Stimulated activated memory B cell treated with anti-CD40 and anti-IgM and Interleukin-4, amounts not matched to agents 10 μg/mL and 1 μg/mL and 100 μg/mL, for 72 hours (primary cell): ENCODE measurements at places on chromosomes 1 and 21.

DNA sequence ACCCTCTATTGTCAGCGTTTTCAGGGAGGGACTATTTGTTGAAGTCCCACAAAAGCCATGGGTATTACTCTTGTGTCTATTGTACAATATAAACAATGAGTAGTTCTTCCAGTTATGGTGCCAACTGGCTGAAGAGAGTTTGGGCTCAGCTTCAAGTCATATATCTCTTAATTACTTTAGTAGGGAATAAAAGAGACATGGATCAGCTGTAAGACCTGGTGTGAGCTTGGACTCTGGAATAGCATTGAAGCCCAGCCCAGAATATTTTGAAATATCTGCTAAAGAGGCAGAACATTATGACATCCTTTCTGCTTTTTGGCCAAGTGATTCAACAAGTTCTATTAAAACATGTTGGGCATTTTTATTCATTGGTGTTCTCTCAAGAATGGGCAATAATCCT lies 224.9 kb downstream of the BACH1 start:
- peaks cover 37% of the 10 kb centered on the region for H3K36me3 ChIP-seq
- H3K27me3 ChIP-seq: no peaks in the 10 kb centered on the region
- no peaks in the 10 kb centered on the region for H3K4me1 ChIP-seq
- no peak for ATAC-seq
- H3K4me3 ChIP-seq: no peak overlapping the region

DNA sequence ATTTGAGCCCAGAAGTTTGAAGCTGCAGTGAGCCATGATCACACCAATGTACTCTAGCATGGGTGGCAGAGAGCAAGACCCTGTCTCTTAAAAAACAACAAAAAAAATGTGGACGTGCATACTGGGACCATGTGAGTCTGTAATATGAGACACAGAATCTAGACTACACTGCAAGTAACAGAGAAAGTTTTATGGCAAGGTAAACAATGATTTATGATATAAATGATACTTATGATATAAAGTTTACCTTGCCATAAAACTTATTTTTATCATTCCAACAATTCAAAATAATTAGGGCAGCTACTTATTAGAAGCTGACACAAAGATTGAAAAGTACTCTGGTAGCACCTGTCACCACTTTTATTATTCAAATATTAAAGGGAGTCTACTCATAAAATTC lies 34.7 kb downstream of the WDR26 start:
- no peak overlapping the region for H3K27ac ChIP-seq
- ATAC-seq: no peak
- H3K4me1 ChIP-seq: no peaks in the 10 kb centered on the region
- H3K4me3 ChIP-seq: no peak overlapping the region
- no peaks in the 10 kb centered on the region for H3K27me3 ChIP-seq

DNA sequence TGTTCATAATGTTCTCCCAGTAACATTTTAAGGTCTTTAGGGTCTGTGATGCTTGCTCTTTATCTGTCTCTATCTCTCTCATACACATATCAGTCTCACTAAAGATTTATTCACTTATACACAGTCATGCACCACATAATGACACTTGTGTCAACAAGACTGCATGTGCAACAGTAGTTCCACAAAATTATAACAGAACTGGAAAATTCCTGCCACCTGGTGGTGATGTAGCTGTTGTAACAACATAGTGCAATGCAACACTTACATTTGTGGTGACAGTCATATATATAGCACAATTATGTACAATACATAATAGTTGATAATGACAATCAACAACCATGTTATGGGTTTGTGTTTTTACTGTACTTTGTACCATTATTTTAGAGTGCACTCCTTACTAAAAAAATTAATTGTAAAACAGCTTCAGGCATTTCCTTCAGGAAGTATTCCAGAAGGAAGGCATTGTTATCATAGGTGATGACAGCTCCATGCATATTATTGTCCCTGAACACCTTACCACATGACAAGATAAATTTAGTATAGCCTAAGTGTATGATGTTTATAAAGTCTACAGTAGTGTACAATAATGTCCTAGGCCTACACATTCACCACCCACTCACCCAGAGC lies 8.1 kb downstream of the TDRD5 start:
- H3K4me3 ChIP-seq: no peak overlapping the region
- no peak overlapping the region for H3K27ac ChIP-seq
- peak; percentile 43 for ATAC-seq
- peaks cover 24% of the 10 kb centered on the region for H3K27me3 ChIP-seq
- no peaks in the 10 kb centered on the region for H3K36me3 ChIP-seq
- peaks cover 6% of the 10 kb centered on the region for H3K4me1 ChIP-seq

DNA sequence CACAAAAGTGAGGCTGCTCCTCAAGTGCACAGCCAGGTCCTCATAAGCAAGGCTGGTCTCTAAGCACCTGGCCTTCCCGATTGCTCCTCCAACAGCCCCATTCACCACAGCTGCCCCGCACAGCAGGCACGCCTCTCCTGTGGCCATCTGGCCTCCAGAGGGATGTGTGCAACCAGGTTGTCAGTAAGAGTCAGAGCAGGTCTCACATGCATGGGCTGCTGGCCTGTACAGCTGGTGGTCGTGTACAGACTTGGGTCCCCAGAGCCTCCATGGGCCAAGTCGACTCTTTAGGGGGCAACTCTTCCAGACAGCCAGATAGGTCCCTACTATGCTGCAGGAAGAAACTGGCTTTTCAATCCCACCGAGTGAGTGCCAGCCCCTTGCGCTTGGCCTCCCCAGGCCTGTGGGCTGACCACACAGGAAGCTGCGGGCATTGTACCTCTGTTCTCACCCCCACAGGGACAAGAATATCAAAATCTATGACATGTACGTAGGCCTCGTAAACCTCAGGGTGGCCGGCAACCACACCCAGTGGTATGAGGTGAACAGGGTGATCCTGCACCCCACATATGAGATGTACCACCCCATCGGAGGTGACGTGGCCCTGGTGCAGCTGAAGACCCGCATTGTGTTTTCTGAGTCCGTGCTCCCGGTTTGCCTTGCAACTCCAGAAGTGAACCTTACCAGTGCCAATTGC lies 1.4 kb downstream of the PRSS38 start:
- H3K27me3 ChIP-seq: no peaks in the 10 kb centered on the region
- H3K27ac ChIP-seq: no peak overlapping the region
- H3K4me3 ChIP-seq: no peak overlapping the region

DNA sequence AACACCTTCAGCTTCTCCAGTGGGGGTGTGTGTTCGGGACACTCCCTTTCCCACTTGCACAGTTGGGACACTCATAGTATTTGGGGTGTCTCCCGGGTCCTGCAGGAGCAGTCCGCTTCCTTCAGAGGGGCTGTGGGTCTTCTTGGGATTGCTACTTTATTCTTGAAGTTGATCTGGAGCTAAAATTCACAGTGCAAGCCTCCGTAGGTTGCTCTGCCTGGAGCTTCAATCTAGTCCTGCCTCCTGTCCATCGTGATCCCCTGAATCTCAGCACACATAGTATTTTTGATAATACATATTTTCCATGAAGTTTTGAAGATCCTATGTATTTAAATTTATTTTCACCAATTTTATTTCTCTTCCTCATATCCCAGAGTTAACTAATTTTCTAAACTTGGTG lies 902.1 kb downstream of the LTN1 start:
- H3K4me1 ChIP-seq: no peaks in the 10 kb centered on the region
- no peaks in the 10 kb centered on the region for H3K36me3 ChIP-seq
- H3K27me3 ChIP-seq: no peaks in the 10 kb centered on the region
